ENCODE measurements at places on chromosomes 13 and 19.
A peak's percentile ranks its signal among the peaks of the same experiment; 100 is the strongest.

- DNase-seq, result no peak
These were observed 520 bp downstream of the LGALS4 start for GRCh38 chr19:38812009-38812840.

DNA sequence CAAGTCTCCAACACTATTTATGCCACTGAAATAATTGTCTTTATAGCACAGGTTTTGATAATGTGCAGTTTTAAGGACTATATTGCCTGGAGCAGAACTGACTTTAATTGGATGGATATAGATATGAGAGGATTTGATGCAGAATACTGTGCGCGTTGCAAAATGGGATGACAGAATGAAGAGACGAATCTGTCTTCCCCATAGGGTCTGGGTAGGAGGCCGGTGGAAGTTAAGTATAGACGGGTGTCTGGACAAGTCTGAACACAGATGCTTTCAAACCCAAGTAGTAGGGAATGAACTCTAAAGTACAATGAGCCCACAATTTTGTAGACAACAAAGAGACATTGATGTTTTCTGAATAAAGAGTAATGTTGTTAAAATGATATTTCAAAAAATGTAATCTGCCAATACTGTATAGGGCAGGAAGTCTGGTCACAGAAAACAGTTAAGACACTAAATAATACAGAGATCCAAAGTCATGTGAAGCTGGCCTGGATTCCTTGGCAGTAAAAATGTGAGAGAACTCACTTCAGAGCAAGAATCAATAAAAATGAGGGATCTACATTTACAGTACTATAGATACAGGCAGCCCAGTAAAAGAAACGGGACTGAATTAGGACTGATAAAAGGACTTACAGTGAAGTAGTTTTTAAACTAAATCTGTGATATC, 125.5 kb downstream of the ENOX1 start:
- no peak for DNase-seq

- no peak for DNase-seq
These were observed 462.0 kb downstream of the LIG4 start for GRCh38 chr13:107753291-107753690.

DNA sequence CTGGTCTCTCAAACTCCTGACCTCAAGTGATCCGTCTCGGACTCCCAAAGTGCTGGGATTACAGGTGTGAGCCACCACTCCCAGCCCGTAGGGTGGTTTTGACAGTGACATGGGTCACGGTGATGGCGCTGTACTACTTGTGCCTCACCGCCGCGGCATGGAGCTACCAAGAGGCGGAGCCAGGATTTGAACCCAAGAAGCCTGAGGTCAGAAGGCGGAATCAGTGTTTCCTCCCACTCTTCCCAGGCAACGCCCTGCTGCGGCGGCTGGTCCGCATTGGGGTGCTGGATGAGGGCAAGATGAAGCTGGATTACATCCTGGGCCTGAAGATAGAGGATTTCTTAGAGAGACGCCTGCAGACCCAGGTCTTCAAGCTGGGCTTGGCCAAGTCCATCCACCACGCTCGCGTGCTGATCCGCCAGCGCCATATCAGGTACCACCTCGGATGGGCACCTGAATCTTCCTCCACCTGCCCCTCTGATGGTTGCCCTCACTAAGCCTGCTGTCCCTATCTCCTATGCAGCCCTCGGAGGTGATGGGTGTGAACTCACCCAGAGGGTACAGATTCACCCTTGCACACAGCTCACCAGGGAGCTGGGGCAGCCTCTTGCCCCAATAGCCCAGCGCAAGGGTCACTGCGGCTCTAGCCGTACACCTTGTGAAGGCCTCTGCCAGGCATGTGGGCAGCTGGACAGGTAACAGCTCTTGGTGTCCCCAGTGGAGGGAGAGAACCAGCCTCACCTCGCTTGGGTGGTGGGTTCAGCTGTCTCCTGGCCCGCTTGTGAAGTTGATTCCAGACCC, 5.6 kb downstream of the RPS9 start:
- DNase-seq, result no peak

DNA sequence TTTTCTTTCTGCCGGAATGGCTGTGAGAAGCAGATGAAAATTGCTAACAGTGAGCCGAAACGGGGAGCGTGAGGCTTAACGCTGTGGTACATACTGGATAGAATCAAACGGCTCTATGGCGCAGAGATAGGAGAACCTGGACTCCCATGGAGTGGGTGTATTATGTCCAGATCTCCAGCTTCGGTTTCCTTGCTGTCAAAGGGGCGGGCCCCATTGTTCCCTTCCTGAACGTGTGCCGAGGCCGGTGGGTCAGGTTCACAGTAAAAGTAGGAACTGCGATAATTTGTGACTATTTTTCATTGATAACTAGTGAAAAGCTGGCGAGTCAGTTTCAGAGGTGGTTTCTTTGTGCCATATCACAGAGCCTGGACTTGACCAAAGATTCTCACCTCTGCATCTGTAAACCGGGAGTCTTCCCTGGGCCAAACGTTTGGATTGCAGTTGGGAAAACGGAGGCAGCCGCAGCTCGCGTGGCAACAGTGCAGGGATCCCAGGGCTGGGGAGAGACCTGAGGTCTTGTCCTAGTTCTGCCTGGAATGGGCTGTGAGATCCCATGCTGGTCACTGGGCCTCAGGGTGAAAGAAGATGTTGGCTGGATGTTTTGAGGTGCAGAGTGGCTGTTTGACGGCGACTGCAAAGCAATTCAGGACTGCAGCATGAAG, 752 bp downstream of the RPL18A start:
- DNase-seq, result no peak

- no peak for DNase-seq
These were observed 27.6 kb upstream of the C13orf46 start for GRCh38 chr13:114001331-114002008.

DNA sequence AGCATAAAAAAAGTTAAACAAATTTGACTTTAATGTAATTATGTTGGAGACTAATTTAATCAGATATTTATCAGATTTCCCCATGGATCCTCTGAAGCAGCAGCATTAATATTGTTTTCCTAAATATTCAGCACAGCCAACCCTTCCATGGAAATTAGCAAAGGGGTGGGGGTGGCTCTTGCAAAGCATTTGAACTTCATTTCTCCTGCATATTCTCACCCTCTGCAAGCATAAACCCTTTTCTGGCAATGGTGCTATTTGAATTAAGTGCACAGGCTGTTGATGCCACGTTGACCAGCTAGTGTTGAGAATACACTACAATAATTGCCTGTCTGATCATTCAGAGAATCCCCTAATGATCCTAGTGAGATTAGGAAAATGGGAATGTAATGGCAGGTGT, 488.1 kb upstream of the KLF12 start:
- DNase-seq, result no peak

DNA sequence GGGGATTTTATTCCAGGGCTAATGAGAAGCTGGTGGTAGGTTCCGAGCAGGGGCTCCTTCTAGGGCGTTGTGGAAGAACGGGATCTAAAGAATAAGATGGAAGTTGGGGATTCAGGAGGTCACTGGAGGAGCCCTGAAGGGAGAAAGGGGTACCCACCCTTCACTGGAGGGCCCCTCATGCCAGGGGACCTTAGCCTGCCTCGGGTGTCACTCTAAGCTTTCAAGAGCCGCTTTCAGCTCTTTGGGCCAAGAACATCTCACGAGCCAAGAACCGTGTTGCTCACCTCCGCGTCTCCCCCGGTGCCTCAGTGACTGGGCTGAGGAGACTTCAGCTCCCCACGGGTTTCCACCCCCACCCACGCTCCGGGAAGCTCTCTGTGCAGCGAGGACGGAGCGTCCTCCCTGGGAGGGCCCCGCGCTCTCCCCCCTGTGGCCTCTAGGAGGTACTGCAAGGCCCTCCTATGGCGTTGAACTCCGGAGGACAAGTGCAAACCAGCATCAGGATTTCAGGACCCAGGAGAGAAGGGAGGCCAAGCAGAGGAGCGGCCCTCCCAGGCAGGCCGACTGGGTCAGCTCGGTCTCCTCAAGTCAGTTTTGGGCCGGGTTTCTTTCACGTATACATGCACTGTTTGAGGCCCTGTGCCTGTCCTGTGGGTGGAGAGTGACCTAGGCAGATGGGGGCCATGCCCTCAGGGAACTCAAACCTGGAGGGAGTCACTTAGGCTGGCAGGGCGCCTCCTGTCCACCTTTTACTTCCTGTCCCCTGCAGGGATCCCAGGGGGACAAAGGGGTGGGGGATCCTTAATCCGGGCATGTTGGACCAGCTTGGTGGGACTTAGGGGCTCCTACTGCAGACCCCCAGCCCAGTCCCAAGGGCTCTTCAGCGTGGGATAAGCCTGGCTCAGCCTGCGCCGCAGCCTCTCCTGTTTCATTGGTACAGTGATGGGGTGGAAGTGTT, 5.1 kb upstream of the KRTDAP start:
- DNase-seq, result peak; percentile 87

DNA sequence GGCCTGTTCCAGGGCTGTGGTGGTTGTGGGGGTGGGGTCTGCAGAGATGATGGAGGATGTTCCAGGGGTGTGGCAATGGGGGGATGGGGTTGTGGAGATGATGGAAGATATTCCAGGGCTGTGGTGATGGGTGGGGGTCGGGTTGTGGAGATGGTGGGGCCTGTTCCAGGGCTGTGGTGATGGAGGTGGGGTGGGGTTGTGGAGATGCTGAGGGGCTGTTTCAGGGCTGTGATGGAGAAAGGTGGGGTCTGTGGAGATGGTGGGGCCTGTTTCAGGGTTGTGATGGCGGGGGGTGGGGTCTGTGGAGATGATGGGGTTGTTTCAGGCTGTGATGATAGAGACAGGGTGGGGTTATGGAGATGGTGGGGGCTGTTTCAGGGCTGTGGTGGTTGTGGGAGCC, 62.0 kb downstream of the TEX29 start:
- no peak for DNase-seq

- DNase-seq, result no peak
These were observed 226.5 kb downstream of the MYO16 start for GRCh38 chr13:108855737-108856387.

DNA sequence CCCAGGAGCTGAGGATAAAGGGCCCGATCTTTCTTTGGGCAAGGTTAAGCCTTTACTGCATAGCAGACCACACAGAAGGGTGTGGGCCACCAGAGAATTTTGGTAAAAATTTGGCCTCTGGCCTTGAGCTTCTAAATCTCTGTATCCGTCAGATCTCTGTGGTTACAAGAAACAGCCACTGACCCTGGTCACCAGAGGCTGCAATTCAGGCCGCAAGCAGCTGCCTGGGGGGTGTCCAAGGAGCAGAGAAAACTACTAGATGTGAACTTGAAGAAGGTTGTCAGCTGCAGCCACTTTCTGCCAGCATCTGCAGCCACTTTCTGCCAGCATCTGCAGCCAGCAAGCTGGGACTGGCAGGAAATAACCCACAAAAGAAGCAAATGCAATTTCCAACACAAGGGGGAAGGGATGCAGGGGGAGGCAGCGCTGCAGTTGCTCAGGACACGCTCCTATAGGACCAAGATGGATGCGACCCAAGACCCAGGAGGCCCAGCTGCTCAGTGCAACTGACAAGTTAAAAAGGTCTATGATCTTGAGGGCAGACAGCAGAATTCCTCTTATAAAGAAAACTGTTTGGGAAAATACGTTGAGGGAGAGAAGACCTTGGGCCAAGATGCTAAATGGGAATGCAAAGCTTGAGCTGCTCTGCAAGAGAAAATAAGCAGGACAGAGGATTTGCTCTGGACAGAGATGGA, 8.4 kb upstream of the CEACAM19 start:
- no peak for DNase-seq

Measured in GM18507 (cell line).